ENCODE measurements at places on chromosomes 16 and 17.

GRCh38 chr16:14097182-14097959 is 26.3 kb downstream of the MRTFB start:
- no peak for DNase-seq

GRCh38 chr17:9223531-9223930 is 202.2 kb downstream of the NTN1 start:
- DNase-seq, result no peak

DNA sequence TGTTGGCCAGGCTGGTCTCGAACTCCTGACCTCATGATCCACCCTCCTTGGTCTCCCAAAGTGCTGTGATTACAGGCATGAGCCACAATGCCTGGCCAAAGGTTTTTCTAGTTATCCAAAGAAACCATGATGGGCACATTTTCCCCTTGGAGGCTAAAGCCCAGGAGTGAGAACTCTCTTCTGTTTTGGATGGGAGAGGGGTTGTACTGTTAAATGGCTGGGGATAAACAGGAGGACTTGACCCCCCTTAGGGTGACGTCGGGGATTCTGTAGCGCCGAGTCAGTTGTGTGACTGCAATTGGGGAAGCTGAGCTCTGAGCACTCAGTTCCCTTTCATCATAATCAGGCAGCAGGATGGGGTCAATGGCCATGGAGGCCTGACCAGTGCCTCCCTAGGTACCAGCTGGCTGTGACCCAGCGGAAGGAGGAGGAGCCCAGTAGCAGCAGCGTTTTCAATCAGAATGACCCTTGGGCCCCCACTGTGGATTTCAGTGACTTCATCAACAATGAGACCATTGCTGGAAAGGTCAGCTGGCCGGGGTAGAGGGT is 4.1 kb downstream of the AOC3 start:
- DNase-seq, result no peak

DNA sequence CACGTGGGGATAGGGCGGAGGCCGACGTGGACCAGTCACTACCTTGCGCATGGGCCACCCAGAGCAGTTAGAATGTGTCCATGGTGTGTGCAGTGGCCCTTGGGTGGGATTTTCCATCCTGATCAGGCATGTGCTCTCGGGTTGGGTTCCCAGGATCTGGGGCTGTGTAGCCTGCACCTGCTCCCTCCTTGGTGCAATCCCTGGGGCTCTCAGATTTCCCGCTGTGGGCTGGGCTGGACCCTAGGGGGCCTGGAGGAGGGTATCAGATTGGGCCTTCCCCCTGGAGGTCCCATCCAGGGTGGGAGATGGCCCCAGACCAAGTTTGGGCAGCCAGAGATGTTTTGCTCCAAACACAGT is 1.3 kb downstream of the SMTNL2 start:
- no peak for DNase-seq

DNA sequence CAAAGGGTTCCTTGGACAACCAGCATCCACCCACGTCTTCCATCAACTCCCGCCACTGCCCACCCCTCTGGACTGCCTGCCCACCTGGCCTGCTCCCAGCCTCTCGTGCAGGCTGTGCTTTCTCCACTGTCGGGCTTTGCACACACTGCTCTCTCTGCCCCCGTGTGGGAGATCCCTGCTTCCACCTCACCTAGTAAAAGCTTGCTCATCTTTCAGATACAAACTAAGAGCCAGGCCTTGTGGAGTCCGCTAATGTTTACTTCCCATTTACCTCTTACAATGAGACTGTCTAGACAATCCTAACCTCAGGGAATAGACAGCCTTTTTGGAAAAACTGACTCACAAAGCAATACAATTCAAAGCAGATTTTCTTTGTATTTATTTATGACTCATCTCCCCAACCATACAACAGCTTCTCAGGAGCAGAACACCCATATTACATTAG is 67.6 kb downstream of the USP31 start:
- DNase-seq, result no peak

Measured in caudate nucleus (tissue), 63 donors.